ENCODE measurements at places on chromosomes 7 and 10.

DNA sequence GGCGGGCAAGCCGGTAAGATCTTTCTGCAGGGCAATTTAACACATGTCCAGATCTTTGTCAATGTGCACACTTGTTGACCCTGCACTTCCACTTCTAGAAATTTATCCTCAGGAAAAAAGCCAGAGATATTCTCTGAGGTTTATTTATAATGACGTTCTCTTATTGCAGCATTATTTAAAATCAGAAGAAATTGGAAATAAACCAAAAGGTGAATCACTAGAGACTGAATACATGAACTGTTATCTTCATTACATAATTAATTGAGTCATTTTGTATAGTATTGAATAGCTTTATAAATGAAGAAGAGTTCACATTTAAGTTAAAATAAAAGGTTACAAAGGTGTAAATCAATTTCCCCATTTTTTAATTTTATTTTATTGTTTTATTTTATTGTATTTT lies 16.3 kb upstream of the SAR1A start:
- DNase-seq: no peak

DNA sequence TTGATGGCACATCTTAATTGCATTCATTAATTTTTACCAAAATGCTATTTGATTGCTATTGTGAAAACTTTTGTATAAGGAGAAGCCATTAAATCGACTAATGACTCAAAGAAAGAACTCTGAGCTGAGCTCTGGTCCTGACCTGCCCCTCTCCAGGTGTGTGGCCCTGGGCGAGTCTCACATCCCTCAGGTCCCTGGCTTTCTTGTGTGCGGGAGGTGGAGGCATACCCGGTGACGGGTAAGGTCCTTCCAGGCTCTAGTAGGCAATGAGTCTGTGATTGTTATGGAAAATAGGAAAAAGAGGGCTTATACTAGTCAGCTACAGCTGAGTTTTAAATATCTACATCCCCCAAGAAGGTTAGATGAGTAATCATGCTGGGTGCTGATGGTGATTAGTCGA lies 248.1 kb downstream of the GATA3 start:
- DNase-seq: no peak

DNA sequence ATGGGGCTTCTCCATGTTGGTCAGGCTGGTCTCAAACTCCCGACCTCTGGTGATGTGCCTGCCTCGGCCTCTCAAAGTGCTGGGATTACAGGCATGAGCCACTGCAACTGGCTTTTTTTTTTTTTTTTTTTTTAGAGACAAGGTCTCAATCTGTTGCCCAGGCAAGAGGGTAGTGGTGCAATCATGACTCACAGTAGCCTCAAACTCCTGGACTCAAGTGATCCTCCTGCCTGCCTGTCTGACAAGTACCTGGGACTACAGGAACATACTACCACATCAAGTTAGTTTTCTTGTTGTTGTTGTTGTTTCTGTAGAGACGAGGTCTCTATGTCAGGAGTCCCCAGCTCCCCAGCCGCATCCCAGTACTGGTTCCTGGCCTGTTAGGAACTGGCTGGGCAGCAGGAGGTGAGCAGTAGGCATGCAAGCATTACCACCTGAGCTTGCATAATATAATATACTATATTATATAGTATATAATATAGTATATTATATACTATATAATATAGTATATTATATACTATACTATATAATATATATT lies 55.7 kb downstream of the TPK1 start:
- no peak for DNase-seq

DNA sequence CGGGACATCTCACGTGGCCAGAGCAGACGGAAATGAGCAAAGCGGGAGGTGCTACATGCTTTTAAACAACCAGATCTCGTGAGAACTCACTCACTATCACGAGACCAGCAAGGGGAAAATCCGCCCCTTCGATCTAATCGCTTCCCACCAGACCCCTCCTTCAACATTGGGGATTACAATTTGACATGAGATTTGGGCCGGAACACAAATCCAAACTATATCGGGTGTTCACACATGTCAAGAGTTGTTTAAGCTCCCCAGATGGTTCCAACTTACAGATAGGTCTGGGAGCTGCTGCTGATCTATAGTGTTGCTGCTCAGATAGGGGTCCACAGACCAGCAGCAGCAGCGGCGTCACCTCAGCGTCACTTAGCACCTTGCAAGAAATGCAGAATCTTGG lies 194.9 kb downstream of the GPAM start:
- no peak for DNase-seq

DNA sequence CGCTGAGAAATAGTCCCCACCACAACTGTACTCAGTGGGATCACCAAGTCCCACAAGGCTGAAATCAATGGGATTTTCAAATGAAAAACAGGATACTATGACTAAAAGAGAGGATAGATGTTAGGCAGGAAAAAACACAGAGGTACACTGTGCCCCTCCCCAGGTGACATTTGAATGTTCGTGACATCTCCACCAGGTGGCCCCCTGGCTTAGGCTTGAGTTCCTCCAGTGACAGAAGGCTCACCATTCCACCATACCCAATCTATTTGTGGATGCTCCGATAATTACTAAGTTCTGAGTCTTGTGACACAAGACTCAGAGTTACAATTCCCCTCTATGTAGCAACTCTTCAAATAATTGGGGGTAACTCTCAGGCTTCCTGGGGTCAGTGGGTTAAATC lies 77.5 kb upstream of the KCNMA1 start:
- no peak for DNase-seq

DNA sequence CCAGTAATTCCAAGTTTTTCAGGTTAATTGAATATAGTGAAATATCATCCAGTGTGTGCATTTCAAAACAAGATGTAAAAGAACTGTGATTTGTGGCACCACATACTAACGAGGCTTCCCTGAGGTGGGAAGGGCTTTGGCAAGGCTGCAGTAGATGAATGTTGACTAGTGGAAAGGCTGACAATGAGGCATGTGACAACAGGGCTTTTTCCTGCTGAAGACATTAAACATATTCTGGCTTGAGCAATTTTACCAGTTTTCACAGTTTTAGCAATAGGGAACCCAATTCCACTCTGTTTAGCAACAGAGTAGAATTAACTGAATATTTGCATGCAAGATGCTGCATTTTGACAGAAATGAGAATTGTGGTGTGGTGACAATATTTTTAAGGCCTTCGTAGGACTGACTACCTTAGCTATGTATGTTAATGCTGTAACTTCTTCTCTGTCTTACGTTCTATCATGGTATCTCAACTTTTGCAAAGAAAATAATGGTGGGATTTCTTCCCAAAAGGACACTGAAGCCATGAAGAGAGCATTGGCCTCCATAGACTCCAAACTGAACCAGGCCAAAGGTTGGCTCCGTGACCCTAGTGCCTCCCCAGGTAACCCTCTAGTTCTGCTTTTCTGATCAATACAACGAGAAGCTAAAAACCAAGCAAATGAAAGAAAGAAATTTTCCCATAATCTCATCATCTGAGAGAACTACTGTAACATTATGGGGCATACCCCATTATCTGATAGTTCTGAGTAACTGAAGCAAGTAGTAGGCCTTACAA lies 68.5 kb downstream of the AP3M1 start:
- no peak for DNase-seq

- no peak for DNase-seq
These were observed 66.0 kb upstream of the FGL2 start for GRCh38 chr7:77265666-77266065.

GRCh38 chr7:40147371-40148246 lies 12.8 kb downstream of the SUGCT start:
- no peak for DNase-seq

DNA sequence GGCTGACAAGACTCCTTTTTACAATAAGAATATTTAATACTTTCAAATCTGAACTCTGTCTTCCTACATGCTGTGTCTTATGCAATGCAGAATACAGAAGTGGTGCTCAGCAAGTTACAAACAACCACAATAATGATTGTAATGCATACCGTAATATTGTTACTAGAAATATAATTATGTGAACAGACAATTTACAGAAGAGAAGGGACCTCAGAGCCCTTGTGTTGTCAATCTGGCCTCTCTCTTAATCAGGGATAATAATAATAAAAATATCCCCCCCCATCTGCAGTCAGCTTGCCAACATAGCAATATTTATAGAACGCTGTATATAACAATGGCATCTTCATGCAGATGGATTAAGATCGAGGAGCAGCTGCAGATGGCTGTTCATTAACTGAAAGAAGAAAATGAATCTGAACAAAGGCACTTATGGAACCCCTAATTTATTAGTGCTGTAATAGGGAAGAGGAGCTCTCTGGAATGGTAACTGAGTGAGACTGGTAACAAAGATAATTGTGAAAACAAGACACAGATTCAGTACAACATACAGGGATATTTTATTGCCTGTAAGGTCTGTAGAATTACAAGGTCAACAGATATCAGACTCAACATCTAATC lies 106.3 kb downstream of the TMEM26 start:
- no peak for DNase-seq

- no peak for DNase-seq
These were observed 61.7 kb downstream of the PRPF18 start for GRCh38 chr10:13648425-13648824.

GRCh38 chr10:23060918-23061317 lies 34.5 kb upstream of the MSRB2 start:
- DNase-seq: no peak

- DNase-seq: no peak
These were observed 98.1 kb downstream of the LRRC4 start for GRCh38 chr7:127933146-127933545.

- DNase-seq: no peak
These were observed 242.0 kb downstream of the AUTS2 start for GRCh38 chr7:69840248-69840647.

DNA sequence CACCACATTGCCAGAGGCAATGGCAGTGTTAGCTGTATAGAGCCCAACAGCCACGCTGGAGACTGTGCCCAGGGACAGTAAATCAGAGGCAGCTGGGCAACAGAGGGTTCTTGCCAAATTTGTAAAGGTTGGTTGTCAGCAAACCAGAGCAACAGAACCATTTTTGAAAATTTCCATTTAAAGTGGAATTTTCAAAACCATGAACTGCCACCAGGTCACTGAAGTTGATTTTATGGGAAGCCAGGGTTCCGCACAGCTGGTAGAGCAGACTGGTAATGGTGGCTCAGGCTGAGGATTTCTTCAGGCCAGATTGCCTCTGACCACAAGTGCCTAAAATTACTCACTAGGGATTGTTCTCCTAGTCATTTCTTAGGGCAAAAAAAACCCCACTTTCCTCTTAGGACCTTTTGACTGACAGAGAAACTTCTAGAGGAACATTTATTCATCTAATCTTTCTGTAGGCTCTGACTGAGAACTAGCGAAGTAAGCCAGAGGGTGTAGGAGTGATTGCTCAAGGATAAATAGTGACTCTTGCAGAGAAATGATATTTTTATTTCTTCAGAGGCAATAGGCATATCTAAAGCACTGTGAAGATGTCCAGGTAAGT lies 342.4 kb downstream of the BBS9 start:
- DNase-seq: no peak

GRCh38 chr10:26706936-26707335 lies 9.4 kb downstream of the PDSS1 start:
- no peak for DNase-seq

DNA sequence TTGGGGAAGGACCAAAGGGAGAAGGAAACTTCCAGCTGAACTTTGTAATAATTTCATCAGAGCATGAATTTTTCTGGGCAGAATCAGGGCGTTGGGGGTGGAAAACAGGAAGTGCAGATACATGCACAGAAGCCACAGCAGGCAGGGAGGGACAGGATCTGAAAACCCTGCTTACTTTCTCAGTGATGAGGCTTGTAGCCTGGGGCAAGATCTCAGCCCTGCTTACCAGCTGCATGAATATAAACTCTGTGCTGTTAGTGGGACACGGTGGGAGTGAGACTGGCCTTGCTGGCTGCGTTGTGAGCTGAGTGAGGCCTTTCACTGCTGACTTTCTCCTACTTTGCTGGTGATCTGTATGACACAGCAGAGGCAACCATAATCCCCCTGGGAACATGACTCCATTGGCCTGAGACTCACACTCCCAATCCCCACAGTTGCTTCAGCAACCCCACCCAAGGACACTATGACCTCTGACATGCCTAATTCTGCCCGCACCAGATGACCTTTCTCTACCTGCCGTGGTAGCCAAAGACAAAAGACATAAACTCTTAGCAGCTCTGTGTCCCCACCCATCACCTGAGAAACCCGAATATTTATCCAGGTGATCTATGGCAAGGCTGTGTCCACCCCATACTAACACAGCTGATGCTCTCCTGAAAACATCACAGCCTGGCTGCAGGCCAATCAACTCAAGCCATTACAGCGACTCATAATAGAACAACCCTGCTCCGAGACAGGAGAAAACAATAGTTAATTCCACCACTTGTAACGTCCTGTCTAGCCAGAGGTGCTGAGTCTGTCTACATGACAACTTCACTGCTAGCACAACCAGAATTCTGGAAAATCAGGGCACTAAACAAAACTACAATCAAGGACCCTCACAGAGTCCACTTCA lies 190.7 kb upstream of the CHRM2 start:
- DNase-seq: no peak

GRCh38 chr7:125057963-125058362 lies 128.3 kb upstream of the POT1 start:
- DNase-seq: no peak

DNA sequence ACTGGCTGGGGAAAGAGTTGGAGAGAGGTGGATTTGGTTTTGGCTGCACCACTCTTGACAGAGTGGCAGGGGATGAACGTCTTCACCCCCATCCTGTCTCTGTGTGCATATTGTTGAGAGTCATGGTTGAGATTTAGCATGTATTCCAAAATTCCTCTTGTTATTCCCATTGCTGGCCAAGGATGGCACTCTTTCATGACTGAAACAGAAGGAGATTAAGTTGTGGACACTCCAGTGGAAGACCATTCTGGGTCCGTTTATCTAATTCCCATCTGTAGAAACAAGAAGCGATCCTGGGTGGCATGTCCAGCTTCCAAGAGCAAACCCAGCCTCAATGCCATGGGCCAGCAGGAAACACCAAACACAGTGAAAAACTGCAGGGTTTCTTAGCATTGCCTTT lies 469.0 kb upstream of the IGFBP3 start:
- DNase-seq: no peak

DNA sequence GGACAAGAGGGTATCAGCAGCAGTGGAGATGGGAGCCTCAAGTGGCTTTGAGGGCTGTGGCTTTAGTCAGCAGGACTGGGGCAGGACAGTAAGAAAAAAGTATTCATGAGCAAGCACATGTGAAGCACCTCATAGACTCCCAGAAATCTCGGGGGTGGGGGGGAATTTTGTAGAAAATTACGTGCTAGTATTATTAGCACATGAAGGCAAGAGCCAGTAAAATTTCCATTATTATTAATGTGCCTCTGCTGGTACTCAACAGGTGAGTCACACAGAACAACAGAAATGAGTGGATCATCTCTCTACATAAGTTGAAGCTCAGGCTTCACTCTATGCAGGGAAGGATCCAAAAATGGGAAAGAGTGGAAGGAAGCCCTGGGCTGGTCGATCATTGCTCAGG lies 114.5 kb downstream of the MYOF start:
- no peak for DNase-seq

- DNase-seq: no peak
These were observed 250.3 kb downstream of the PTEN start for GRCh38 chr10:88113657-88114272.

DNA sequence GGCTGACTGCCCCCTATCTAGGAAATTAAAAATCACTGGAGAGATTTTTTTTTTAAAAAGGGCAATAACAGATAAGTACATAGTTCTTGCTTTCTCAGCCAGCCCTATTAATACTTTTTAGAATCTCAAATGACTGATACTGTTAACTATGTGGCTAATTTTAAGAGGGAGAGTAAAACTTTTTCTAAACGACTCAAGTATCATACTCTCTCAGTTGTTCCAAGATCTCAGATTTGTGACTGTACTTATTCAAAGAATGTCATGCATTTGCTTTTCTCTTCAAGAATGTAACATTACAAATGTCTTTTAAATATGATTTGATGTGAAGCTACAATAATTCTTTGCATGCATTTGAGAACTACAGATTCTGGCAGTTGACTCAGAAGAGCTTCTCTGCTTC lies 55.4 kb upstream of the RAB11FIP2 start:
- DNase-seq: no peak
